Stimulated activated CD4-positive, alpha-beta T cell treated with anti-CD3 and anti-CD28 coated beads, Interleukin-2, amount 100 ng/mL, for 48 hours (primary cell): ENCODE measurements at places on chromosomes 12 and 14.

DNA sequence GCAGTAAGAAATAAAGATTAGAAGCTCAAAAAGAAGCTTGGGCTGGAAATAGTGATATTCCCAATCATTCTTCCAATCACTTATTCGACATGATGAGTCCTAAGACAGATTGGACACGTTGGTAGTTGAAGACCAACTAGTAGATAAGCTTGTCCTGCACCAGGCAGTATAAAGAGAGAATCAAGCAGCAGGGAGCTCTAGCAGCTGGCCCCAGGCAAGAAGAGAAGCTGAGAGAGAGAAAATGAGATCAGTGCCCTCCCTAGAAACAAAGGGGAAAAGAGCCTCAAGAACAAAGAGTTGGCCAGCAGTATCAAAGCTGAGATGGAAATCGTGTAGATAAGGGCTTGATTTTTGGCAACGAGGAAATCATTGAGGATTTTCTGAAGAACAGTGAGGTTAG is 20.6 kb downstream of the RASSF8 start:
- DNase-seq: no peak

DNA sequence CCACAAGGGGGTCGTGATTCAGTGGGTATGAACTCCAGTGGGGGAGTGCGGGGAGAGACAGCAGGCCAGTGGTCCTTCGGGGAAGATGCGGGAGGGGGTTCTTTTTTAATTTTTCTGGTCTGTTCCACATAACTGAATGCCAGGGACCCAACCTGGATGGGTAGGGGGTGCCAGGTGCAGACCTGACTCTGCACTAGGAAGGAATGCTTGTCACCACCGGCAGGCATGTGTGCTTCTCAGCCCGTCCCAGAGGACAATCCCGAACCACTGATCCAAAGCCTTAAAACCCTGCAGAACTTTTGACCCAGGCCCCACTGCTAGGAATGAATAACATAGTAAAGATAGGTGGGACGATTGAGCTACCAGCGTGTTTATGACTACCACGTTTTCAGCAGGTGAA is 72.0 kb downstream of the DIO3 start:
- DNase-seq: no peak

GRCh38 chr12:89129167-89129870 is 223.0 kb downstream of the DUSP6 start:
- DNase-seq: no peak

GRCh38 chr12:66115071-66115600 is 15.4 kb downstream of the LLPH start:
- DNase-seq: no peak

DNA sequence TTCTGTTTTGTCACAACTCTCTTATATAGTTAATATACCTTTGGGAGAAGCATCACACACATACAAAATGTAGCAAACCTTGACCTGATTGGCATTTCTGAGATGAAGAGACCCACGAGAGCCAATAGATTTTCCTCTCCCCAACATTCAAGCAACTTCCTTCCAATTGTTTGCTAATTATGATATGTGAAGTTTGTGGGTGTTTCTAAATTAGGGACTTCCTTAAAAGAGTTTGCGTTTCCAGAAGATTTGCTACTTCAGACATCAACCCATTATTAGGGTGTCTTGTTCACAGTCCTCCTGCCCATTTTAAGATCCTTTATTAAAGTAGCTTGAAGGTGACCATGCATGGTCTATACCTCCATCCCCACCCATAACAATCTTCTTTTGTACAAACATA is 9.4 kb downstream of the AICDA start:
- no peak for DNase-seq

- DNase-seq: no peak
These were observed 102.6 kb downstream of the TSPAN9 start for GRCh38 chr12:3179731-3180130.

DNA sequence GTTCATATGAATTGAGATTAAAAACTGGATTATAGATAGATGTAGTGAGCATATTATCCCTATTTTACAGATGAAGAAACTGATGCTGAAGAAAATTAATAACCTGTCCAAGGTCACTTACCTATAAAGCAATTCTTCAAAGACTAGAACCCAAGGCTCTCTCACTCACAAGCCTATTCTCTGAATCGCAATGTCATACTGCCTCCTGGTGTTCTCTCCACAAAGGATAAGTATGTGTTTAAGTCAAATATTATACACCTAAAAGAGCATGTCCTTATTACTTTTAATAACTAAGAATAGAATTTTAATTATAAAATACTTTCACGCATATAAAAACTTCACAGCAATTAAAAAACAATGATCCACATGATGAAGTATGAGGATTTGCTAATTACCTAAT is 721.3 kb upstream of the USP15 start:
- DNase-seq: no peak
